ENCODE measurements at places on chromosomes 3 and 15.

DNA sequence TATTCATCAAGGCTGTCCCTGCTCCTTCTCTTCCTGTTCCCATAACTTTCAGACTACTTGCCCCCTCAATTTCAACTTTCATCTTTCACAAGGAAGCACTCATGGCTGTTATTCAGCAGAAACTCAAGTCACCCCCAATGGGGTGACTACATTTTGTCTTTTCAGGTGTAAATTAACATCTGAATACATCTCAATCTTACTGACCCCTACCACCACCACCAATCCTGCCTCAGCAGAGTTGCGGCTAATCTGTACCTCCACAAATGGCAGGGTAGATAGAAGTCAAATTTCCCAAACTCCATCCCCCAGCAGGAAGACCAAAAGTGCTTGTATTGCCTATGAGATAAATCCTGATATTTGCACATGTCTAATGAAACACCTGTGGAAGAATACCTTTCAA is 19.2 kb downstream of the SOX2 start:
- no peak for DNase-seq

DNA sequence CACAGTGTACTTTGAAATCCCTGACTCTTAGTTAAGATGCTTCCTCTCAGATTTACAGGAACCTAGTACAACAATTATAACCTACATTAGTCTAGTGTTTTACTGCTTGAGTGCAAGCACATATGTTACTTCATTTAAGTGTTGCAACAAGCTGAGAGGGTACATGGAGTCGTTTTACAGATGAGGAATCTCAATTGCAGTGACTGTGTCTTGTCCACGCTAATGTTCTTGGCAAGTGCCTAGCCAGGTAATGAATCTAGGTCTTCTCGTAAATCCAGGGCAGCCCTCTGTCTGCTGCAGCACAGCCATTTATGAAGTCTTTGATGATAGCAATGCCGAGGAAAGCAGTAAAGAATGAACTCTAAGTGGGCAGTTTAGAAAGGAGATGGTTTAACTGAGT is 384.4 kb upstream of the ARPP21 start:
- DNase-seq = no peak

DNA sequence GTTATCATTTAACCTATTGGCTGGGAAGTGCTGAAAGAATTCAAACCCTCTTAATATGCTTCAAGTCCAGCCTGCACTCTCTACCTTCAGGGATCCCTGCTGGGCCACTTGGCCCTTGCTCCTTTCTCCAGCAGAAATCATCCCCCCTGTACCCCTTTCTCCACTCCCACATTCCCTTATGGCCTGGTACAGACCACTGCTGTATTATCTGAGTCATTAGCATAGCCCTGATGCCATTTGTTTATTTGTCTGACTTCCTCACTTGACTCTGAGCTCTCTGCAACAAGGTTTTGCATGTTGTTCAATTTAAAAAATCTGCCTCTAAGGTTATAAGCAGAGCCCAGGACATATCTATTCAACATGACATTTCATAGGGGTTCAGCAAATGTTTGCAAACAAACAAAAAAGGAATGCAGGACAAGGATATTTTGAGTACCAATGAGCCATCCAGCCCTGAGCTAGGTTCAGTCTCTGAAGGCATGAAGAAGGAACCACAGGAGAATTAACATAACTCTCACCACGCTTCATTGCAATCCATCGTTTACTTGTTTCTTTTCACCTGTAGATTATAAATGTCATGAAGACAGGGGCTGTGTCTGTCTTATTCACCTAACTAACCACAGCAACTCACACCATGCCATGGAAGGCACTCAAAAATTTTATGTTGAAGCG is 26.6 kb upstream of the HES1 start:
- DNase-seq = no peak

DNA sequence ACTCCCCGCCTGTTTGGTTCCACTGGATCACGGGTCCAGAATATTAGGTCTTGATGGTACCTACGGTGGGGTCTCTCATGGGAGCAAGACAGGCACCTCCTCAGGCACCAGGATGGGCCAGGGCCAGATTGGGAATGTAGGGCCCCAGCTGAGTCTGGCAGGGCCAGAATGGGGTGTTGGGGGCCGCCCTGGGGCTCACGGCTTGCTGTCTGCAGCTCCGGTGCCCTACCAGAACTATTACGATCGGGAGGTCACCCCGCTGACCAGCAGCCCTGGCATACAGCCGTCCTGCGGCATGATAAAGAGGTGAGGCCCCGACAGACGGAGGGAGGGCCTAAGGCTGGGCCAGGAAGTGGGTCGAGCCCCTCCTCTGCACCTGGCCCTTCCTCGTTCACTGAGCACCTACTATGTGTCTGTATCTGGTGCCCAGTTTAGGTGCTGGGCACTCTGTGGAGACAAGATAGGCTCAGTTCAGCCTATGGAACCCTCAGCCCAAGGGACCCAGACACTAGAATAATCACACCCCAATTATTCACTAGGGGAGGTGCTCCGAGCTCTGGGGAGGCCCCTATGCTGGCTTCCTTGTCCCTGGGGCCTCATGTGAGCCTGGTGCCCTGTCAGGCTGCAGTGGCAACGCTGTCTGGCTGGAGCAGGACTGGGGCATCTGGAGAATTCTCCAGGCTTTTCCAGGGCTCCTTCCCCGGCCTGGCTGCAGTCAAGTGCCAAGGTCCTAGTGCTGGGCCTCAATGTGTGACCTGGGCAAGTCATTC is 37.9 kb downstream of the PSTPIP1 start:
- no peak for DNase-seq

GRCh38 chr3:4493941-4494894 is 1.1 kb downstream of the ITPR1 start:
- no peak for DNase-seq

DNA sequence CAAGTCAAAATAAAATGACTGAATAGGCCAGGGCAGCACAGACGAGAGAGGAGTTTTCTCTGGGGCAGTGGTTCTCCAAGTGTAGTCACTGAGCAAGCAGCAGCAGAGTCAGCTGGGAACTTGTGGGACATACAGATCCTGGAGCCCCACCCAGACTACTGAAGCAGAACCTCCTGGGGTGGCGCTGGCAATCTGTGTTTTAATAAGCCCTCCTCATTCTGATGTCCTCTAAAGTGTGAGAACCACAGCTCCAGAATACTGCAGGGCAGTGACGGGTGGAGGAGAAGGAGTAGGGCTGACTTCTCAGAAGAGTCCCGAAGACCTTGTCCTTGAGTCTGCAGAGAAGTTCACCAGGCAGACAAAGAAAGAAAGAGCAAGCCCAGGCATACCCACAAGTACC is 251.3 kb upstream of the HES1 start:
- DNase-seq = no peak

- peak; percentile 82 for DNase-seq
Measured at GRCh38 chr3:58536501-58537411, at the start of gene ACOX2. ACOX2 (minus strand) TSS chr3:58537190; CDS start chr3:58535106, 2,084 bp downstream.

- DNase-seq = no peak
Measured at GRCh38 chr3:169034401-169034800, 629.1 kb downstream of the MECOM start.

- no peak for DNase-seq
Measured at GRCh38 chr3:116947148-116947547, 237.6 kb downstream of the TUSC7 start.

- no peak for DNase-seq
Measured at GRCh38 chr3:16147220-16147994, 27.1 kb upstream of the GALNT15 start.

DNA sequence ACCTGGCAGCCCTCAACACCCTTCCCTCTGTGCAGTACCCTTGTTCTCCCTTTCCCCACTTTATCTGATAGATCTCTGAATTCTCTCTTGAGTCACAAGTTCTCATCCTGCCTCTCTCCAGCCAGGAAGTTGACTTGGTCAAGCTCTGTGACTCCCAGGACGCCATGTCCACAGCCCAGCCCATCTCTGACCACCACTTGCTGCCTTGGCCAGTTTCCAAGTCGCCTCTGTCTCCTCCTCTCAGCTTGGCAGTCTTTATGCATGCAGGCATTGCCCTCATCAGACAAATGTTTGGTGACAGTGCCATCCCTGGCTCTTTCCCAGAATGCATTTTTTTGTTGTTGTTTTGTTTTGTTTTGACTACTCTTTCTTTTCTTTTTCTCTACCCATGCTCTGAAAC is 25.7 kb downstream of the ZNF35 start:
- DNase-seq = no peak

DNA sequence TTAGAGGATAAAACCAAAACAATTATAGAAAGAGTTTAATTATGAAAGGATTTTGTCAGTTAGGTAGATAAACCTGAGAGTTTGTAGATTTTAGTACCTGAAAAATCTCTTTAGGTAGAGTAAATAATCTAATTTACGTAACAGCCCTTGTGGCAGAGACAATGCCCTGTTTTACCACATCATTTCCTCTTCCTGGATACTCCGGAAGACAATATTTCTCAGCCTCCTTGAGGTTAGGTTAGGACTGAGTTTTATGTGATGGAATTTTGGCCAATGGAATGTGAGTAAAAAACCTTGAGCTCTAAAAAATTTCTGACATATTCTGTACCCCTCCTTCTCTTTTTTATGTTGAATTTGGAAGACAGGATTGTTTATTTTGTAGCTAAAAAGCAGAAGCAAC is 50.7 kb upstream of the TPRG1 start:
- DNase-seq = no peak

DNA sequence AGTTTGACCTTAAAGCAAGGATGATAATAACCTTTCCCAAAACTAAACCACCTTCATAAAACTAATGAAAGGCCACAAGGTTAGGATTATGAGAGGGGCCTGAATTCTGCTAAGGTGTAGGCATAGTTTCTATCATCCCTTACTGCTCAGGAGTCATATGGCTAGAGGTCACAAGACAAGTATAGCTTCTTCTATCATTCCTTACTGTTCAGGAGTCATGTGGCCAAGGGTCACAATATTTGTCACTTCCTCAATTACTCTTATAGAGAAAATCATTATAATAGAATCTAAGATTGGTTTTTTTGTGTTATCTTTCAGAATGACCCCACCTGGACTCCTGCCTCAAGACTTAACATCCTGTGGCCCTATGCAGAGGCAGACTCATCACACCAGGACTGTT is 36.6 kb downstream of the HERC1 start:
- DNase-seq = no peak

DNA sequence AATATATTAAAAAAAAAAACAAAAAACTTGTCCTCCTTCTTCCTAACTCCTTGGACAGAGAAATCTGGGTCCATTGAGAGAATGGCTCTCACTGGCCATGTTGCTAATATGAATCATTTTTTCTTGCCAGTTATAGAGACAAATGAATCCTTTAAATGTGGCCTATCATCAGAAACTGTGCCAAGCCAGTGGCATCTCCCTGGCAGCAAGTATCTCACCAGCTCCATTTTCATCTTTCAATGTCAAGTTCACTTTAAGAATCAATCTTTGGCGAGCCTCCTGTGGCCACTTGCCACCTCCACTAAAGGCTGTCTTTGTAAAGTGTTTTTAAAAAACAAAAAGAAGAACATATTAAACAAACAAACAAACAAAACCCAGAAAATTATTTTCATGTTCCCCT is 202.5 kb downstream of the TUSC7 start:
- DNase-seq = no peak

- no peak for DNase-seq
Measured at GRCh38 chr3:100525753-100526612, 33.6 kb downstream of the TMEM45A start.

DNA sequence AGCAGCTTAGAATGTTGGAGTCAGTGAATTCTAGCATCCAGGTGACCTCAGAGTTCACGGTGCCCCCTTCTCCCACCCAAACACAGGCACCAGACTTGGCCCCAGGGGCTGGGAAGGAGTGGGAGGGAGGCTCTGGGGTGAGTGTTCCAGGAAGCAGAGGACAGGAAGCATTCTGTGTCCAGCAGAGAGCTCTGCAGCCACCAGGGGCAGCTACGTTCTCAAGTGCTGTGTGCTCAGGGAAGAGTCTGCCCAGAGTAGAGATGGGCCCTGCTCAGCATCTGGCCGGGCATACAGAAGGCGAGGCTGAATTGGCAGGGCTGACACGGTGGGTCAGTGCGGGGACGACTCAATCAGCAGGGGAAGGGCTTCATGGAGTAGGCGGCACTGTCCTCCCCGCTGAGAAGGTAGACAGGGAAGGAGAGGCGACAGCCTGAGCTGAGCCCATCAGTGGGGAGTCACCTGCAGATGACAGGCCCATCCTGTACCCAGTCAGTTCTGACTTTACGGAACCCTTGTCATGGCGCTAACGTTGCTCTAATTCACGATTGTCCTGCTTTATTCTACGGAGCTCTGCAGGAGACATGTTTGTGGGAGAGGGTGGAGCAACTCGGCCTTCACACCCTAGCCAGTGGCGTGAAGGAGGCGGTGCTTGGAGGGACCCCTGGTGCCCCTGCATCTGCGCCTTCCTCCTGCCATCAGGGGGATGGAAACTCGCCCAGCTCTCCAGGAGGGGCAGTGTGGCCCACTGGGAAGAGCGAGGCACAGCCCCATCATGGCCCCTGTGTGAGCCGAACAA is 82.2 kb downstream of the C3orf70 start:
- no peak for DNase-seq

GRCh38 chr15:99467853-99468464 is 97.8 kb upstream of the MEF2A start:
- DNase-seq = no peak

GRCh38 chr3:188979248-188979647 is 192.5 kb upstream of the TPRG1 start:
- no peak for DNase-seq

- DNase-seq = no peak
Measured at GRCh38 chr3:15399970-15400369, 27.4 kb downstream of the METTL6 start.

- DNase-seq = no peak
Measured at GRCh38 chr3:183576487-183577107, 21.1 kb upstream of the KLHL6 start.

- DNase-seq = no peak
Measured at GRCh38 chr3:144593881-144594280, 622.3 kb downstream of the DIPK2A start.

GRCh38 chr3:76679541-76679940 is 360.4 kb upstream of the ROBO2 start:
- DNase-seq = no peak

- no peak for DNase-seq
Measured at GRCh38 chr3:193620650-193621049, 27.6 kb downstream of the OPA1 start.

GRCh38 chr3:53045518-53046170 is at the start of gene SFMBT1:
SFMBT1 (minus strand) TSS chr3:53046073; CDS start chr3:52969128, 76,945 bp downstream.
- DNase-seq = peak; percentile 76

- DNase-seq = no peak
Measured at GRCh38 chr3:3664935-3665334, 134.3 kb upstream of the LRRN1 start.

DNA sequence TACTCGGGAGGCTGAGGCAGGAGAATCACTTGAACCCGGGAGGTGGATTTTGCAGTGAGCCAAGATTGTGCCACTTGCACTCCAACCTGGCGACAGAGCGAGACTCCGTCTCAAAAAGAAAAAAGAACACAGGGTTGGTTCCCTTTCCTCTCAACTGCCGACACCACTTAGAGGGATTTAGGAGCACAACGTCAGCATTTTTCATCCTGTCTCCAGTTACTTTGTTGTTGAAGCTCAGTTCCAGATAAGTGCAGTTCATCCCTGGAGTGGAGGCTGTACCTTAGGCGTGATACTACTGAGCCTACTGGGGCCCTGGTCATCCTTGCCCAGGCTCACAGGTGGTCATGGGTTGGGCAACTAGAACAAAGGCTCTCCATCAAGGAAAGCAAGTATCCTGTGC is 15.3 kb upstream of the GK5 start:
- no peak for DNase-seq
